ENCODE measurements at places on chromosomes 7 and 10.

DNA sequence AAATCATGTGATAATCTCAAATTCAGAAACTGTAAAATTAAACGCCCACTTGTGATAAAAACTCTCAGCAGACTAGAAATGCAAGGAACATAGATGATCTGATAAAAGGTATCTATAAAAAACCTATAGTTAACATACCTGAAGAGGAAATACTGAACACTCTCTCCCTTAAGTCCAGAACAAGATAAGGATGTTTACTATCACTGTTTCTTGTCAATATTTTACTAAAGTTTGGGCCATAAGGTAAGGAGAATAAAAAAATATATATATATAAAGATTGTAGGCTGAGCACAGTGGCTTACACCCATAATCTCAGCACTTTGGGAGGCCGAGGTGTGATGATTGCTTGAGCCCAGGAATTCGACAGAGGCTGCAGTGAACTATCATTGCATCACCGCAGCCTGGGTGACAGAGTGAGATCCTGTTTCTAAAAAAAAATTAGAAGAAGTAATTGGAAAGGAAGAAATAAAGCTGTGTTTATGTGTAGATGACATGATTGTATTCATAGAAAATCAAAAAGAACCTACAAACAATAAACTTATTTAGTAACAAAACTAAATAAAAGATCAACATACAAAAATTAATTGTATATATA lies 28.4 kb downstream of the MPLKIP start:
- no peak for DNase-seq

DNA sequence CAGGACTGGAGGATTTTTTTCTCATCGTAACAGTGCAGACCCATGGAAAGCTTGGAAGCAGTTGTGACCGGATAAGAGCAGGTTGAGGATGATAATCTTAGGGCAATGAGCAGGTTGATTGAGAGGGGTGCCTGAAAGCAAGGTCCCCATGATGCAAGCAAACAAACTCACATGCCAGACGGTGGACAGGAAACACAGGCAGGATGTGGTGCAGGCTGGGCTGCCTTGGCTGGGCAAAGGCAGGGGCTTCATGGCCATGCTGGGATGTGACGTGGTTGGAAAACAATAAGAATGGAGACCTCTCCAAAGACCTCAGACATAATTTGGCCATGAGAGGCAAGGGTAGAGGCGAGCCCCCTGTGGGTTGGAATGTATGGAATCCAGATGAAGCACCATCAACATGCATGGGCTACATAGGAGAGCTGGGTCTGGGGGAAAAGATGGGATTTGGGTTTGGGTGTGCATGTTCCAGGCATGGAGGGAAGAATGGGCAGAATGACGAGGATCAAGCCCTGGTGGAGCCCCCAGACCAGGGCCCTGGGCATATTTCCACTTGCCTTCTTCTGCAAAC lies 58.3 kb downstream of the IKZF1 start:
- no peak for DNase-seq

GRCh38 chr7:155882596-155882995 lies 70.3 kb upstream of the SHH start:
- no peak for DNase-seq

- no peak for DNase-seq
Measured at GRCh38 chr10:74310652-74311257, 159.7 kb downstream of the ADK start.

GRCh38 chr10:4688601-4689000 lies 137.4 kb upstream of the AKR1E2 start:
- DNase-seq: no peak

DNA sequence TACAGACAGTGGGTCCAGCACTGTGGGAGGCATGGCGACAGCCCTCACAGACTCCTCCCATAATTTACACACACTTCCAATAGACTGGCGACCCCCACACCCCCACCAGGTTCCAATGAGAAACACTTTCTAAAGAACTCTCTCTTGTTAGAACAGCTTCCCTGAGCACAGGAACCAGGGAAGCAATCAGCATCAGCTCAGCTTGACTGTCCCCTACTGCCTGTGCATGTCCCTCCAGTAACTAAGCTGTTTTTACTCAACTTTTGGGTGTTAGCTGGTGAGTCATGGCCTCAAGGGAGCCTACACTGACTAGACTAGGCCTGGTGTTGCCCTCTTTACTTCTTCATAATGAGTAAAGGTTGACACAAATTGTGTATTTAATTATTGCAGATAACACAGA lies 32.6 kb upstream of the HERPUD2 start:
- peak; percentile 81 for DNase-seq

DNA sequence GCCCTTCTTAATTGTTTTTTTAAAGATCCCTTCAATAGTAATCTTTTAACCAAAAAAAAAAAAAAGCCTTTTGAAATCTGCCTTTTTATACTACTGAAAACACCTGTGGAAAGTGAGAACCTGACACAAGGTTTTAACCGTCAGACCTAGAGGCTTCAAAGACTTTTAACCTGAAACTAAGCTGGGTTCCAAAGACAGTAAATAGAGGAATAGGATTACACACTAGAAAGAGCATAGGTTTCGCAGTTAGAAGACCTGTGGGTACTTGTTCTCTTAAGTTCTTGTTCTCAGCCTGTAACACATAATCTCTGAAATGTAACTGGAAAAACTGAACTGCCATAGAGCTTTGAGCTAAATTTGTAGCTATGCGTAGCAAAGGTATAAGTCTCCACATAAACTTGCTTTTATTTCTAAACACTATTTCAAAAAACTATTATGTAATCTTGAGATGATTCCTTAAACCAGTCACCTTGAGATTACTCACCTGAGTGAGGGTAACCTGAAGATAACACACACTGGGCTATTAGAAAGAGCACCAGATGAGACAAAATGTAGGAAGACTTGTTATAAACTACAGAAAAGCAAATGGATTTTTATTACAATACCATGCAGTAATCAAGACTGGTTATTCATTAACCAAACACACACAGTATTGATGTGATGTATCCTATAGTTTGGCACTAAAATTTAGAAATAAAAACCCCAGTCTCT lies 196.6 kb upstream of the FRMD4A start:
- no peak for DNase-seq

DNA sequence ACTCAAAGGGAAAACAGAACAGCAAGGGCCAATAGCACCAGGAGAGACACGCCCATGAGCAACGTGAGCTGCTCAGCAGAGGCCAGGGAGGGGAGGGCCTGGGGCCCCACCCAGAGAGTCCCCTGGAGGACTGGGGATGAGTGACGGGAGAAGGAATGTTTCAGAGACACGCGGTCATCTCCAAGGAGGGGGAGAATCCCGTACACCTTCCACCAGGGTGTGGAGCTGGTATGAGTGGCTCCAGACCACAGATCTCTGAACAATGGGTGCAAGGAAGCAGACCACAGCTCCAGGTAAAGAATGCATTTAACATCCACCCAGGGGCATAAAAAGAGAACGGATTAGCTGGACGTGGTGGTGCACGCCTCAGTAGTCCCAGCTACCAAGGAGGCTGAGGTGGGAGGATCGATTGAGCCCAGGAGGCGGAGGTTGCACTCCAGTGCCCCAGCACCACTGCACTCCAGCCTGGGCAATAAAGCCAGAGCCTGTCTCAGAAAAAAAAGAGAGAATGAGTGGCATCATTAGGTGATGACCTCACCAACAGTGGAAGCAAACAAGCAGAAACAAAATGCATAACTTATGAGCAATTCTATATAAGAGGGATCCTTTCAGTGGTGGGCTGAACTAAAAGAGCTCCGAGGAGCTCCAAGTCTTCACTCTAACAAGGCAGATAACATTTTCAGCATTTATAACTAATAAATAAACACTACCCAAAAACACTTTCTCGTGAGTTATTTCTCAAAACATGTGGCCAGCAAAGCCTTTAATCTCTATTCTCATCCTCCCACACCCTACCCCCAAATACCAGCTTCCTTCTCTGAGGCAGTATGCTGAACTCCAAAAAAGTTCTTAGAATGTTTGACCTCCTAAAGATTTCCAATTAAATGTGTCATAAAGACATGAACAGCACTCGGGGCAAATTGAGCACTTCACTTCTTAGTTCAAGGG lies 12.5 kb downstream of the PSAP start:
- DNase-seq: no peak
